ENCODE measurements at places on chromosomes 1 and 21. TPM values are rescaled to one million over a fixed set of nuclear protein-coding genes. Genes with fewer than 3 reads are reported as not detected.
A peak's percentile ranks its signal among the peaks of the same experiment; 100 is the strongest.

- no peak for DNase-seq
Observed at GRCh38 chr1:1354271-1355247, 3.8 kb downstream of the MXRA8 start.

GRCh38 chr1:65310078-65310587, 790 bp downstream of the DNAJC6 start:
- no peak for DNase-seq

The CD84 gene
- 0.85 TPM for polyA plus RNA-seq

GRCh38 chr1:244605835-244606370, 47.0 kb upstream of the DESI2 start:
- no peak for DNase-seq

The KMO gene
- polyA plus RNA-seq: 14.6 TPM

DNA sequence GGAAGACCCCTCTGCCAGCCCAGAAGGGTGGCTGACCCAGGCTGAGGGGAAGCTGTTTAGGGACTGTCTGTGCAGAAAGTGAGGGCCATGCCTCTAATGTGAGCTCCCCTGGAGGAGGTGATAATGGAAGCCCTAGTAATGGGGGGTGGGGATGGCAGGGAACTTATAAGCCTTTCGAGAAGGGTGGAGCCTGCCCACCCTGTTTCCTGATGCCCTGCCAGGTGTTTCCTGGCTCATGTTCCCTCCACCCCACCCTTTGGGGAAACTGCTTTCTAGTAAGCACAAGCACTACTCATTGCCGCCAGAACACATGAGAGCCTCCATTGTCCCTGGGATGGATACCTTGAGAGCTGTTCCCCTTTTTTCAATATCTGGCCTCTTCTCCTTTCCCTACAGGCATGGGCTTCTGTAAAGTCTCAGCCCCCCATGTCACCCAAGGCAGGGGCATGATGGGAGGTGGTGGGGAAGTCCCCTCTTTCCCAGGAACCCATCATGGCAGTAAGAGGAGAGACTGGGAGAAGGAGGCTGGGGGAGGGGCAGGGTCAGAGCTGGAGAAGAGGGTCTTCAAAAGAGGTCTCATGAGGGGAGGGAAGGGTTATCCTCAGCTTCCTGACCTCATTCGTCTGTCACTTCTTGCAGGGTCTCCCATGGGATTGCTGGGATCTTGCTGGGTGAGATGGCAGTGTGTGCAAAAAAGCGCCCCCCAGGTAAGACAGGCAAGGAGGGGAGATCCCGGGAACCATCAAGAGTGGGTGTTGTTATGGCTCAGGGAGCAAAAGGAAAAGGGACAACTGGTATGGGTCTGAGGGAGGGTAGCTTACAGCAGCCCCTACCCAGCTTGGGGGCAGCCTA, 2.4 kb downstream of the ATP8B2 start:
- no peak for DNase-seq

DNA sequence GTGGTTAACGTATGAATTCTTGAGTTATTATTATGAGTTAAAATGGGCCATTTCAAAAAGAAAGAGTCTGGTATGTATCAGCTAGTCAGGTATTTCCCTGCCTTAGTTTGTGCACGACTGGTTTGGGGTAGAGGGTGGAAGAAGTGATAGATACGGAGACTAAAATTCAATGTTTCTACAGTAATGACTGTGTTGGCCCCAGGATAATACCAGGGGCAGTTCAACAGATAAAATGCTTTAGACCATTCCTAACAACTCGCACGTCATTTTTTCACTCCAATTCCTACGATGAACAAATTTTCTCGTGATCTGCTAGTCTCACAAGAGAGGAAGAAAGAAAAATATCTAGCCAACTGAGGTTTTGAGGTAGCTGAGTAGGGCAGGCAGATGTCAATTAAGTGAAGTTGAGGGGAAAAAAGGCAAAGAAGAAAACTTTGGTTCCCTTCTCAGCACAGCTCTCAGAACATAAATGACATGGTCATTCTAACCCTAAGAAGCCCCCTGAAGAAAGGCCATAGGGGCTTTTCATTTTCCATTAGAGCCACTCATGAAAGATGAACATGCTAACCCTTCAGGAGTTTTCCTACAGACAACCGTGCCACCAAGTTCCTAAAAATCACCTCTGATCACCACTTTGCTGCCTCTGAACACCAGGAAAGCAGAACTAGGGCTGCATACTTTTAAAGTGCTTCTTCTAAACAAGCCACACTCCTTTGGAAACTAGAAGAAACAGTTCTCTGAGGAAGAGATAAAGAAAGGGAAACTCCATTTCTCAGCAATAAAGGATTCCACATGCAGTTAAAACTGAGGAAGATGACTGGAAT, 5.6 kb downstream of the MCOLN2 start:
- DNase-seq: no peak

DNA sequence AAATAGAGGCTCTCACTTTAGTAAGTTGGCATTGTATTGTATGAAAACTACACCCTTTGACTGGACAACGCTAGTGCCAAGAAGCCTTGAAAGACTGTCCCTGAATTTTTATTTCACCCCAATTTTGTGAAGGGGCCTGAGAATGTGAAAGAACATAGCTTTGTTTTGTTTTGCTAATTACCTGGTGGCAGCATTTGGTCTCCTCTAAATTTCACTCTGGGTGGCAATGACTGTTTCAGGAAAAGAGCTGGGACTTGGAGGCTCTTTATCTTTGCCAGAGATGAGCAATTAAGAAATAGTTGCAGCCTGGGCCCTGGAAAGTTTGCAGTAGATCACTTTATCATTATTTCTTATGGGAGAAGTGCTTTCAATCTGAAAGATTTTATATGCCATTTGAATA, 117.6 kb downstream of the KCNK2 start:
- DNase-seq: no peak

DNA sequence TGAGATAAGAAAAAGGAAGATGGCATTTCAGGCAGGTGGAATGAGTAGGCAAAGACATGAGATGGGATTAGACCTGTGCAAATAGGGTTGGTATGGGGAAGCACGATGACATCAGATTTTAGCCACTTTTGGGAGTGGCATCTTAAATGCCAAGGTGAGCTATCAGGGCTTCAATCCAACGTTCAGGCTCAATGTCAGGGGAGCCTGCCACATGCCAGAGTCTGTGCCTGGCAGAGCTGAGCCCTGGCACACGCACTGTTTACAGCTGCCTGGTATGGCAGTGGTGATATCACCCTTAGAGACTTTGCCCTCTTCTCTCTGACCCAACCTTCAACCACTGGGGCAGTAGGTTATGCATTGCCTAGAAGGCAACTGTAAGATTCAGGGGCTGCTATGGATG, 1.1 kb upstream of the GUCA2B start:
- DNase-seq: no peak

The LCE3D gene
- not detected for polyA plus RNA-seq

- no peak for DNase-seq
Observed at GRCh38 chr1:61085206-61085982, 3.0 kb downstream of the NFIA start.

DNA sequence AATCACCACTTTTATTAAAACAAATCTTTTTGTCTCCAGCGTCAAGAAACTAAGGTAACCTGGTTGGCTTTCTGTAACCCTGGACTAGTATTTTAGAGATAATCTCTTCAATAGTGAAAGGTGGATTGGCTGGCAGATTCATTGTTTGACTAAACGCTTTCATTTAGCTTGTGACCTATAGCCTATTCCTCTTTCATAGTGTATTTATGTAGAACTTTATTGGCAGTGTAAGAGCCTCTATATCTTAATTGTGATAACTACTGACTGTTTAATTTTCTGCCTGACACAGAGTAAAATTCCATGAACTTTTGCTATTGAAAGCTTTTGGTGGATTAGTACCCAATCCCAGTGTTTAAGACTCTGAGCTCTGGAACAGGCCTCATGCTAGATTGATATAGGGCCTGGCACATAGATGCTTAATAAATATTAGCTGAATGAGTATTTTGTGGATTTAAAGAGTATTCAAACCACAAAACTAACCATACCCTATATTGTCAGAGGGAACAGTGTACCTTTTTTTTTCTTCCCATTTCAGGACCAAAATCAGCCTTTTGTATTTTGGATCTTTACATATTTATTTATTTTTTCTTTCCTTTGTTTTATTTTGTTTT, 34.8 kb downstream of the AK4 start:
- no peak for DNase-seq

DNA sequence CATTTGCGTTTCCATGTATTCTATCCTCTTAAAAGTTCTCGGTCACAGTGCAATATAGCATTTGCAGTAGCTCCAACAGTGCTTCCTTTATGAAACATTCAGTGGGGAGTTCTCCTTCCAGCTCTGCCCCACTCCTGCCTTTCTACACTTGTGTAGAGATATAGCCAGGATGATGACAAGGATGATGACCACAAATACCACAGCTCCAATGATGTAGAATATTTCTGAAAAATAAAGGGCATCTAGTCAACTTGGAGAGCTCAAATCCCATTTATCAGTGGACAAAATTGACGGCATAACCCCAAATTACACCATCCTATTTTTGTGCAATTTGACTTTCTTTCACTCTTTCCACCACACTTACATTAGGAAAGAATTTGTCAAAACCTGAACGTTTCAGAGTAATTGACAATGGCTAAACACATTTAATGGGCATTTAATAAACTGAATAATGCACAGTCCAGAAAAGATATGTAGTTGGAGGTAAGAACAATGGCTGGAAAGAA, 11.1 kb downstream of the F3 start:
- DNase-seq: no peak

- no peak for DNase-seq
Observed at GRCh38 chr1:152412756-152413155, 1.3 kb downstream of the CRNN start.

GRCh38 chr1:147515045-147515869, 26.0 kb upstream of the BCL9 start:
- DNase-seq: peak; percentile 48

- DNase-seq: no peak
Observed at GRCh38 chr1:225258811-225259210, 169.0 kb downstream of the LBR start.

- no peak for DNase-seq
Observed at GRCh38 chr1:34108269-34108668, 56.8 kb downstream of the CSMD2 start.

DNA sequence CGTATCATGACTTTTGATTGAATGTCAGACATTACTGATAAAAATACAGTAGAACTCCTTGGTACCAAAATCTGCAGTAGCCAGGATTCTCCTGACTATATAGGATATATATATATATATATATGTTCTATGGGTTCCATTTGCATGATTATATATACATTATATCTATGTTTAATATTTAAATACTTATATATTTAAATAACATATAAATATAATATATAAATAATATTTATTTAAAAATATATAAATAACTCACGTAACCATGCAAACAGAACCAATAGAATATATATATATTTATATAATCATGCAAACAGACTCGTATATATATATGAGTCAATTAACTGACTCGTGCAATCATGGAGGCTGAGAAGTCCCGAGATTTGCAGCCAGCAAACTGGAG, 278.8 kb upstream of the PLXNA2 start:
- DNase-seq: no peak

DNA sequence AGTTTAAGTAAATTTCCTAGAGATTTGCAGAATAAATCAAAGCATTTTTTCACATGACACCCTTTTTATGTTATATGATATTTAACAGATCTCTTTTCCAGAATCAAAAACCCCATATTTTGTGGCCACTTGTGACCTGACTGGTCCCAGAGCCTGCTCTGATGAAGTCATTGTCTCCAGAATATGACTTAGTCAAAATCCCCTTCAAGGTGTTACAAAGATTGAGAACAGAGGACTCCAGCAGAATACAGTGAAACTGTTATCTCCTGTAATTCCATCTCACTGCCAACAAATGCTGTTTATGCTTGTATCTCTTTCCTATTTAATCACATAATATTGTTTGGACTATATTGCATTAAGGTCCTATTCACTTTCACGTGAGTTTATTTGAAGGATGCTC, 25.6 kb downstream of the RGS1 start:
- no peak for DNase-seq

DNA sequence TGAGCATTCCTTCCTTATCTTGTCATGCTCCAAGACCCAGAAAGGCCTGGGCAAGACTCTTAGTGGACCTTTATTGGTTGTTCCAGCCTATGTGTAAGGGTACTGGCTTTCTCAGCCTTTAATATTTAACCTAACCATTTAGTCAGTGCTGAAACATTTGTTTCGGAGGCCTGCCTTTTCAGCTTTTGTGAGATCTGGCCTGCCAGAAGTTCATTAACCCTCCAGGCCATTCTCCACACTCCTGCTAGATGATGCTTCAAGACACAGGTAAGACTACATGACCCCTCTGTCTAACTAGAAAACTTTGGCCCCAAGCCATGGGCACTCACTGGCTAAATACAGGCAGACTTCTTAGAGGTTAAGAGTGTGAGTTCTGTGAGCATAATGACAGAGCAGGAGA, 138.4 kb upstream of the ZP4 start:
- no peak for DNase-seq

DNA sequence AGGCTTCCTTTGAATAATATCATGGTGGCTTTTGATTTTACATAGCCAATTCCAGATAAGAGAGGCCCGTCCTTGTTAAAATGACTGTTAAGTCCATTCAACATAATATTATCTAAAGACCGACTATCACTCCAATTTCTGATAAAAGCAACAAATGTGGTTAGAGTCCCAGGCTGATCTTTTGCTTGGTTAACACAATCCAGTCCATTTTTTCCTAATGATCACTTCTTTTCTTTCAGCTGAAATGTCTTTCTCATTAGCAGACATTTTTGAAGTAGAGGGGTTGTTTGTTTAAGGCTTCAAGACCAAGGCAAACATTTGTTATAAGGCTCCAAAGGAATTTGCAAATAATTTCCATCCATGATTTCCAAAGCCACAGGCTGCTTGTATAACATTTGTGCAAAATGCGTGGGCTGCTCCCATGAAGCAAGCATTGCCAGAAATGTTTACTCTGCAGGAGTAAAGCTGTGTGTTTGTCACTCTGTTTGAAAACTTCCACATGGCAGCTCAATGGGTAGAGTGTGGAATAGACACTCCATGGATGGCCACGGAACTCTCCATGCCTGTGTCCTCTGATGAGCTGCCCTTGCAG, 111.5 kb downstream of the PSMG1 start:
- peak; percentile 62 for DNase-seq

DNA sequence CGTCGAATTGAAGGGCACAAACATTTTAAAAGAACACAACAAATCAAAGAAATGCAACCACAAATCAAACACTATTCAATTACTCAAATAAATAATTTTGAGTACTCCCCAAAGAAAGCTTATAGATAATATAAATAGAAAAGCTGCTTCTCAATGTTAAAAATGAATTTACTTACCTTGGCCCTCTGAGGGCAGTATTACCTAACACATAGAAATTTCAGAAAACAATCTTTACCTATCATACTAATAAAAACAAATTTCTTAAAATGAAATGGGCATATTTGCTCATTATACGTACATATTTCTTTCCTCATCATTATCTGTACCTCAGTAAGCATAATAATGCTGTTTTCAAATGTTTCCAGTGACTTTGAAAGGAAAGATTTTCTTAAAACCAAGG, 141.8 kb downstream of the AKT3 start:
- DNase-seq: no peak

The PGLYRP3 gene
- not detected for polyA plus RNA-seq

- no peak for DNase-seq
Observed at GRCh38 chr21:29181799-29182470, 51.5 kb downstream of the MAP3K7CL start.

- DNase-seq: no peak
Observed at GRCh38 chr1:91555821-91556531, 55.3 kb downstream of the CDC7 start.

The RSRP1 gene
- polyA plus RNA-seq: 142 TPM

- DNase-seq: no peak
Observed at GRCh38 chr1:219209578-219209977, 35.9 kb downstream of the LYPLAL1 start.

GRCh38 chr1:182110635-182111034, 49.1 kb upstream of the ZNF648 start:
- no peak for DNase-seq

The CRYAA gene
- polyA plus RNA-seq: not detected

Measured in left renal pelvis (tissue), 4 donors.